ENCODE measurements at places on chromosomes 3 and 15. TPM values are rescaled to one million over a fixed set of nuclear protein-coding genes. Genes with fewer than 3 reads are reported as not detected.

Gene MGA
- 40.1 TPM for total RNA-seq

Gene EOMES
- total RNA-seq = not detected

Gene GHSR
- not detected for total RNA-seq

Gene TMEM207
- not detected for total RNA-seq

Gene TEX55
- not detected for total RNA-seq

Gene DNASE1L3
- 11.5 TPM for total RNA-seq

Gene LRRN1
- 0.24 TPM for total RNA-seq

Gene SUSD5
- 1.1 TPM for total RNA-seq

Gene THSD4
- 41.2 TPM for total RNA-seq

Gene FLNB
- 59.6 TPM for total RNA-seq

- peak; percentile 92 for DNase-seq
Measured at GRCh38 chr3:193982258-193982659, 153.7 kb upstream of the HES1 start.

GRCh38 chr15:50864873-50865272 is 43.6 kb upstream of the AP4E1 start:
- no peak for DNase-seq

DNA sequence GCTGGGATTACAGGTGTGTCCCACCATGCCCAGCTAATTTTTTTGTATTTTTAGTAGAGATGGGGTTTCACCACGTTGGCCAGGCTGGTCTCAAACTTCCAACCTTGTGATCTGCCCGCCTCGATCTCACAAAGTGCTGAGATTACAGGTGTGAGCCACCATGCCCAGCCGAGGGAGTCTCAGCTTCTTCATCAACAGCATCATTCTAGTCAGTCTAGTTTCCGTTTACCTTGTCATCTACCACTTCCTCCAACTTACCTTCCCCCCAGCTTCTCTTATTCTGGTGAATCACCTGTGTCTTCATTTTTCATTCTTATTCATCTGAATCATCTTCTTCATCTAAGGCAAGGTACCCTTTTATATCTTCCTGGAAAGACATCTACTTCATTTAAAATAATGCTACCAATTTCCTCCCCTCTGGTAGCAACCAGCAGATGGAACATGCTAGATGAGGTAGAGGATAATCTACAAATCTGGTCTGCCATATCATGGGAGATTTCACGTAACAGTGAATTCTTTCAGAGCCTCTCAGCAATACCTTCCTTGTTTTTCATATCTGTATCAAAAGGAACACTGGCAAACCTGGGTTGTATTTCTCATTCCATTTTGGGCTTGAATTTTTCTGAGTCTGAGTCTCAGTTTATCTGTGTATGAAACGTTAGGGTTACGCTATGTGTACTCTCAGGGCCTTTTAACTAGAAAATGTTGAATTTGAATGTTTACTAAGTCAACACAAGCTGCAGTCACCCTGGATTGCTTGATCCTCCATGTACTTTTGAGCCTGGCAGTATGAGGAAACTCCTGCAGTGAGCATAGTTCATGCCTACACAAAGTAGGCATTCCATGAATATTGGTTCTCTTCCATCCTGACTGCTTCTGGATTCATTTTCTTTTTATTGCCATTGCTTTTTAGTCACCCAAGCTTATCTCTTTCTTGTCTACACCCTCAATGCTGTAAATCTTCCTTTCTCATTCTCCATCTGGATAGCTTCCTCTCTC is 16.8 kb downstream of the LPP start:
- no peak for DNase-seq

- no peak for DNase-seq
Measured at GRCh38 chr3:173440514-173440913, 43.0 kb downstream of the NLGN1 start.

DNA sequence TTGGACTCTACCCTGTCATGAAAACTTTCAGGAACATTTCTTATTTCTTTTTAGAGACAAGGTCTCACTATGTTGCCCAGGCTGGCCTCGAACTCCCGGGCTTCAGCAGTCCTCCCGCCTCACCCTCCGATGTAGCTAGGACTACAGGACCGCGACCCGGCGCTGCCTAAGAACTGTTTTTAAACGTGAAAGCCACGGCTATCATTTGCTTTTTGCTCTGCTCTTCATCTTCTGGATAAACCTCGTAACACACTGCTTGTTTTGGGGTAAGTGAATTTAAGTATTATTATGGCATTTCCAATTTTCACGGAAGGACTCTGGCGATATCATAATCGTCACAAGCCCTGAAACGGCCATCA is 14.3 kb upstream of the CCNL1 start:
- DNase-seq = no peak

- DNase-seq = no peak
Measured at GRCh38 chr3:51391566-51392354, 675 bp downstream of the RBM15B start.

DNA sequence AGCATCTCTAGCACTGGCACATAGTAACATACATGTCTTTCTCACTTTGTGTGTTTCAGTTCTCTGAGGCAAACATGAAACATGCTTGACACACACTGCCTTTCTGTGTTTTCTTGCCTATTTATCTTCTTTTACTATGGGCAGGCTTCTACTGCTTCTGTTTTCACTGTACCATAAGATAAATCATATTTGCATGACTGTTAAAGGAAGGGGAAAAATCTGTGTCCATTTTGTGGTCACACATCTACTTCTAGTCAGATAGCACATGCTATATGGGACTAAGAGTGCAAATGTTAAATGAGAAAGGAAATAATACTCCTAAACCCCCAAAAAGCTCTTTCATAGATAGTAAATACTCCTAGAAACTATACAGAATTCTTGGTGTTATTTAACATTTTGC is 386.4 kb downstream of the ZBTB20 start:
- no peak for DNase-seq

DNA sequence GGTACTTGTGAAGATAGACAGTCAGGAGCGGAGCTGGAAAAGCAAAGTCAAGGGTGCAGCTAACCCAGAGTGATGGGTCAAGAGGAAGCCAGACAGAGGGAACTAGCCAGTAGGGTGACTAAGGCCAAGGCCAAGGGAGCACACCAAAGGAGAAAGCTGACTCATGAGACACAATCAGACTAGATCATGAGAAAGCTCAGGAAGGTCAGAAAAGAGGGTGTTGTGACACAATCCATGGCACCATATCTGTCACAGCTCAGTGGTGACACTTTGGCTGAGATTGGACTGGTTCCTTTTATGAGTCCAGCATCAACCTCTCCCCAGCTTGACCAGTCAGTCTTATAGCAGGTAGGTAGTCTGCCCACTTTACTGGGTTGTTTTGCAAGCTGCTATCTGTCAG is 22.2 kb downstream of the P2RY1 start:
- DNase-seq = no peak

DNA sequence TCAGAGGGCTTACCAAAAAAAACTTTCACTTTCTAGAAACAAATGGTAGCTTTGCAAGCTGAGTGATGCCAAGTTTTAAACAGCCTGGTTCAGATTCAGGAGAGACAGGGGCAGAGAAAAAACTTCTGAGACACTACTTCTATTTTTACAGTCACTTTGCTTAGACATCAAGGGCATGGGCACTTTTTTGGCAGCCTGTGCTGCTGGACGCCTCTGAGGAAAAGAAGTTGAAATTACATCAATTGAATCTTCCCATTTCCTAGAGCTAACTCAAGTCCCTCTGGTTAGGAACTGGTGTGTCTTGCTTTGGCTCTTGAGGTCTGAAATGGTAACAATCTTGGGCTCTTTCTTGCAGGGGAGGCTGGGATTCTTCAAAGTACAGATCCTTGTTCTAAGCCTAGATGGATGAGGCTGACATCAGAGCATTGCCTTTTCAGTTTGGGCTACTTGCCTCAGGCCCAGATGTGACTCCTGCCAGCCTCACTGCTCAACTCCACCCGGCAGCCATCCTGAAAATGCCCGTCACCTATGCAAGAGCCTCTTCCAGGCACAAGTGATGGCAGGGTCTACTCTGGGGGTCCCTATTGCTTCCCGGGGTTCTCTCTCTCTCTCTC is 357.5 kb downstream of the FOXP1 start:
- no peak for DNase-seq
